ENCODE measurements at places on chromosomes 3 and 15.

DNA sequence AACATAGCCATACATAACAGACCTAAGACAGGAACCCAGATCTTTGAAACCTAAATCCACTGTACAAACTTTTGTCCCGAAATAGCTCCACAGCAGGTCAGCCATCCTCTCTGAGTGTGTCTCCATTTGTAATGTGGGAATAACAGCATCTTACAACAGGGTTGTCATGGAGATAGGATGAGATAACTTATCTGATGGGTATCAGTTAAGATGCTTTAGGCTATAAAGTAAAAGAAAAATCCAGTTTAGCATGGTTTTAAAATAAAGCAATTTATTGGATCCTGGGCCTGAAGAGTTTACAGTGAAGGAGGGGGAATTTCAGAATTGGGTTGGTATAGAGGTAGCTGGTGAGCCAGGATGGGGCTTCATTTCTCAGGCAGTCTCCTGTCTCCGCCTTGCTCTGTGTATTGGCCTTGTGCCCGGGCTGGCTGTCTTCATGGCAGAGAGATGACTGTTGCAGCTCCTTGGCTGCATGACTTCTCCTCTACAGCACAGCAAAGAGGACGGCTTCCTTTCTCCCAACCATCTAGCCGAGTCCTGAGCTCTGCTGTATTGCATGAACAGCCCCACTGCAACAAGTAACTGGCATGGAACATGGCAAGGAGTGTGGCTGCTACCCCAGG lies 131.9 kb upstream of the PROK2 start:
- peak; percentile 32 for DNase-seq

GRCh38 chr3:148970271-148970670 lies 21.1 kb upstream of the GYG1 start:
- DNase-seq = no peak

- no peak for DNase-seq
Measured at GRCh38 chr15:70241561-70242320, 144.0 kb upstream of the TLE3 start.

DNA sequence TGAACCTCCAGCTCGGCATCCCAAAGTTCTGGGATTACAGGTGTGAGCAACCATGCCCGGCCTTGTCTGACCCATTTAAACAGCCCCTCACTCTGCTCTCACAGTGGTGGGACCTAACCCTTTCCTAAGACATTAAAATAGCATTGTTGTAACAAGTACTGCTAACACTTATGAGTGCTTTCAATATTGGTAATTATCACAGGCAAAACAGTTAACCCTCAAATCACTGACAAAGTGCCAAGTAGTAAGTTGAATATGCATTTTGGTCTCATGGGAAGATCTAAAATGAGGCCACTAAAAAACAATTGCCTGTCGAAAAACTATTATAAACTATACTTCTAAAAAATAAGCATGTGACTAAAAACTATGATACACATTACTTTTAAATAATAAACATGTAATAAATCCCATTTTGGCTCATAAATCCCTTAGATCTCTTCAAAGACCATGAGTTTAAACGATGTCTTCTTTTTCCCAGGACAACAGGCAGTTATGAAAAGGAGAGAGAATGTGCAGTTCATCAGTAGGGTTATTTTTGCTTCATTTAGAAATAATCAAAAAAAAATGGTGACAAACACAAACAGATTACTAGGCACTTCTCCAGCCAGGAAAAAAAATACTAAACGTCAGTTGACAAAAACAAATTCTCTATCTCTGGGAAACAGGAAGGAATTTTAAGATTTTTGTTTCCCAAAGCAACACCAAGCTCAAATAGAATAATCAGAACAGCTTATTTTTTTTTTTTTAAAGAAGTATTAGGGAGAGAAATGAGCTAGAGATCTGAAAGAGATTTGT lies 95.4 kb downstream of the RFTN1 start:
- no peak for DNase-seq

- DNase-seq = peak; percentile 55
Measured at GRCh38 chr3:193824365-193824764, 231.4 kb downstream of the OPA1 start.

- no peak for DNase-seq
Measured at GRCh38 chr3:74839566-74839965, 225.1 kb upstream of the CNTN3 start.

DNA sequence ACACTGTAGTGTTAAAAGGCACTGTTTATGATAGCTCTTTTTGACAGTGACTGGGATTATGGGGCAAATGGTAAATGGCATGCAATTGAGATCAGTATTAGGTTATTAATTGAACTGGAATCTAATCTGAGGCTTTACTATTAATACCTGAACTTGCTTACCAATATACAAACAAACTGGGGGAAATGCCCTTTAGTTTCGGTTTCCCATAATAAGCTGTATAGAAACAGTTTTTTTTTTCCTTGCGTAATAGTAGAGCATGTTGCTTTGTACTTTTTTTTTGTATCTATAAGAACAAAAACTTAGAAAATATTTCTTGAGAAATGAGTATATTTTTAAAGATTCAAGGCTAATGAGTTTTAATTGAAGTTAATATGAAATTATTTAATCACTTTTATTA lies 95.0 kb downstream of the FNDC3B start:
- DNase-seq = no peak

DNA sequence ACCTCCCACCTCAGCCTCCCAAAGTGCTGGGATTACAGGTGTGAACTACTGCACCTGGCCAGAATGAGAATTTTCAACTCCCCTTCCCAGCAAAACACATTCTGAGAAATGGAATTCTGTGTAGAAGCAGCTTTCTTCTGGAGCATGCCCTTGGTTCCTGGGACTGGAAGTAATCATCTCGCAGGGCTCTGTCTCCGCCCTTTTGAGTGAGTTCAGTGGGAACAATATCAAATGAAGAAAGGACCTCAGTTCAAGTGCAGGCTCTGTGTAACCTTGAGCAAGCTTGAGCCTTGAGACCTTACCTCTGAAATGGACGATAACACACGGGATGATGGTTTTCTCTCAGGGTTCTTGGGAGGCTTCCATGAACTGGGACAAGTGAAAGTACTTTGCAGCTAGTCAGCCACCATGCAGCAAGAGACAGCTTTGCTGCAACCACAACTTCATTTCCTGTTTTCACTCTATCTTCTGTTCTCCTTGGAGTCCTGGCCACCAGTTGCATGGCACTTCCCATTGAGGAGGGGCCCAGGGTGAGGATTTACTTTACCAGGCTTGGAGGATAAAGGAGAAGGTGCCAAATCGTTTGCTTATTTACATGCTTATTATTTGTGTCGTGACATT lies 35.7 kb upstream of the IGF1R start:
- no peak for DNase-seq

GRCh38 chr15:41401904-41402267 lies 410 bp downstream of the NDUFAF1 start:
- no peak for DNase-seq

- DNase-seq = no peak
Measured at GRCh38 chr3:80275120-80275519, 507.3 kb upstream of the ROBO1 start.

DNA sequence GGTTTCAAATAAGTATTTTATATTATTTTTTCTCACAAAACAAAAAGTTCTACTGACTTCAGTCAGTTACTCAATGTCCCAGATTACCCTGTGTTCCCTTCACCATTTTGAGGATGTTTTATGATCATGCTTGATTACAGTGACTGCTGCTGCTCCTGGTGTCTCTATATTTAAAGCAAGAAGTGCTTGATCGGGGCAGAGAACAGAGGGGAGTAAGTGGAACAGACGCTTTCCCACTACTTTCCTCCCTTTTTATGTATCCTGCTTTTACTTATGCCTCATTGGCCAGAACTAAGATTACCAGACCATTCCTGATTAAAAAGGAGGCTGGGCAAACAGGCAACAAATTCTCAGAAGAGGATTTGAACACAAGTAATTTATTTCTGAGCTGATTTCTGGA lies 612.1 kb downstream of the VGLL3 start:
- no peak for DNase-seq

- no peak for DNase-seq
Measured at GRCh38 chr3:116265320-116265695, 180.0 kb downstream of the LSAMP start.

DNA sequence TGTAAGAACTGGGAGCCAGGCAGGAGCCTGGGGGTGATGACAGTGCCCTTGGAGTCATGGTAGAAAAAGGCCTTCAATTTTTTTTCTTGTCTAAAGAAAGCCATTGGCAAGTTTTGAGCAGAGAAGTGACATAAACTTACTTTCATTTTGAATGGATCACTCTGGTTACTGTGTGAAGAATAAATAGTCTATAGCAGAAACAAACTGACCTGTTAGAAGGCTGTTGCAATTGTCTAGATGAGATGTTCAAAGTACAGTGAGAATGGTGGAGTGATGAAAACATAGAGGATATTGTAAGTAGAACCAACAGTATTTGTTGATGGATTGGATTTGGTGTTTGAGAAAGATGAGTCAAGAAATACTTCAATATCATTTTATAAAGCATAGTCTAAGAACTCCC lies 439.9 kb downstream of the TBL1XR1 start:
- DNase-seq = no peak

GRCh38 chr15:57647071-57647790 lies 55.5 kb downstream of the MYZAP start:
- DNase-seq = no peak

DNA sequence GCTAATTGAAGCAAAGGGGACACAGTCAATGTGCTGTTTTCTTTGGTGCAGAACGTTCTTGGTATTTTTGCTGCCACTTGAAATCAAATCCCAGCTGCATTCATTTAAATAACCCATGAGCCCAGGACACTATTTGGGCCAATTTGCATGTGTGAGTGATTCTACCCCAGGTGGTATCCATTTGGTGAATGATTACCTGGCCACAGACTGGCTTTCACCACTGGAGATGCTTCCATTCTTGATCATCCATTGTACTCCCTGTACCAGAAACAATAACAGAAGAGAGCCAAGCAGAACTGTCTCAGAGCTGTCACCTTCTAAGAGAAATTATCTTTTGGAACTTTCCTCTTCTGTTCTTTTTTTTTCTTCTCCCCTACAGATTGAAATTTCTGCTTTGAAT lies 139.7 kb upstream of the RARB start:
- DNase-seq = no peak

DNA sequence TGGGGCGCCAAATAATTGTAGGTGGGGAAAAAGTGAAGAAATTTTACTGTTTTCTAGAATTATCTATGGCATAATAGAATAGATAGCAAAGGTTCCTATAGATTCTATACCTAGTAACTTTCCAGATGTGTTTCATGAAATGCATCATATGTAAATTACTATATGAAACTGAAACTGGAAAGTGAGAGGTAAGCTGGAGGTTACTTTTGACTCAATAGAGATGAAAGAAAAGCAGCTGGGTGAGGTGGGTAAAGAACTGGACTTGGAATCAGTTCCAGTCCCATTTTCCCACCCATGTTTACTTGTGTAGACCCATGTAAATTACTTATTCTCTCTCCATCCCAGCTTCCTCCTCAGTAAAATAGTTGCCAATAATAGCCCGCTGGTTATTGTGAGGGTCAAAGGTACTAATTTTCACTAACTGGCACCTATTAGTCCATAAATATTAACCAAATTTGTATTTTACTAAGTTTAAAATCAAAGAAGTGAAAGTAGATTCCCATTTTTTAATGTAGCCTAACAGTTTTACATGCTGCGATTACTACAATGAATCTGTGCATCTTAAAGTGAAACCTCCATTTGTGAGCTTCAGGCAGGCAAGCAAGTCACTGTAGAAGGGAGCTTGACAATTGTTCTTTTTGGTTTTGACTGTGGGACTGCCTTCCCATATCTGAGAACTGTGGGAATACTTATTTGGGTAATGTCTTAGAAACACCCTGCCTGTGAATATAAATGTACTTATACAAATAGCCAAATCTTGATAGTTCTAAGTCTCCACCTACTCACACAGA lies 312.1 kb downstream of the SLC9A9 start:
- no peak for DNase-seq

- peak; percentile 65 for DNase-seq
Measured at GRCh38 chr3:149494022-149494758, 19.7 kb downstream of the TM4SF4 start.

DNA sequence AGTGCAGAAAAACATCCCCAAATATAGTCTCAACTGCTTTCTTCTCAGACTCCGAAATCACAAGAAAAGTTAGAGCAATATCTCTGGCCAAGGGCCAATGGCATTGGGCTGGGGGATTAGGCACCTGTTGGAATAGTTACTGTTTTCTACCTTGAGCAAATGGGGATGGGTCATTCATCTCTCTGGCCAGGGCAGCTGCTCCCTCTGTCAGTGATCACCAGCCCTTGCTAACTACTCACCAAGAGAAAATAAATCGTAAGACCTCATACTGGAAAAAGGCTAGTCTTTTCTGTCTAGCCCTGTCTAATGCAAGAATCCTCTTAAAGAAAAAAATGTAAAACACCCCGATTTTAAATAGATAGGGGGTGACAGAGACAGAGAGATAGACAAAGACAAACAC lies 10.9 kb downstream of the CERS3 start:
- no peak for DNase-seq
